ENCODE measurements at places on chromosomes 5 and 9.
A peak's percentile ranks its signal among the peaks of the same experiment; 100 is the strongest.

DNA sequence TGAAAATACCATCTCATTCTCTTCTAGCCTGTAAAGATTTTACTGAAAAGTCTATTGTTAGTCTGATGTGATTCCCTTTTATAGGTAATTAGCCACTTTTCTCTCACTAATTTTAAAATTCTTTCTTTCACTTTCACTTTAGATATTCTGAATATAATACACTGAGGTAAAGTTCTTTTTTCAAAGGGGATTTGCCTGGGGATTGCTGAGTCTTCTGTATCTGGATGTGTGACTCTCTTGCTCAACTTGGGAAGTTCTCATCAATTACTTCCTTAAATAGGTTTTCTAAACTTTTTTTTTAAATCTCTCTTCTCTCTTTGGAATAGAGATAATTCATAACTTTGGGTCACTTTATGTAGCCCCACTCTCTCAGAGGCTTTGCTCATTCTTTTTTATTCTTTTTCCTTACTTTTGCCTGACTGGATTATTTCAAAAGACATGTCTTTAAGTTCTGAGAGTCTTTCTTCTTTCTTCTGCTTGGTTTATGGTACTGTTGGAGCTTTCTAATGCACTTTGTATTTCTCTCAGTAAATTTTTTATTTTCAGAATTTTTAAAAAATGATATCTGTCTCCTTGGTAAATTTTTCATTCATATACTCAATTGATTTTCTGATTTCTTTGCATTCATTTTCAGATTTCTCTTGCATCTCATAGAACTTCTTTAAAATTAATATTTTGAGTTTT, 55.9 kb upstream of the IL12B start:
- no peak for DNase-seq

- DNase-seq, result no peak
Observed at GRCh38 chr5:81826128-81826527, 75.2 kb upstream of the SSBP2 start.

- no peak for DNase-seq
Observed at GRCh38 chr9:99885747-99886146, 20.7 kb upstream of the STX17 start.

DNA sequence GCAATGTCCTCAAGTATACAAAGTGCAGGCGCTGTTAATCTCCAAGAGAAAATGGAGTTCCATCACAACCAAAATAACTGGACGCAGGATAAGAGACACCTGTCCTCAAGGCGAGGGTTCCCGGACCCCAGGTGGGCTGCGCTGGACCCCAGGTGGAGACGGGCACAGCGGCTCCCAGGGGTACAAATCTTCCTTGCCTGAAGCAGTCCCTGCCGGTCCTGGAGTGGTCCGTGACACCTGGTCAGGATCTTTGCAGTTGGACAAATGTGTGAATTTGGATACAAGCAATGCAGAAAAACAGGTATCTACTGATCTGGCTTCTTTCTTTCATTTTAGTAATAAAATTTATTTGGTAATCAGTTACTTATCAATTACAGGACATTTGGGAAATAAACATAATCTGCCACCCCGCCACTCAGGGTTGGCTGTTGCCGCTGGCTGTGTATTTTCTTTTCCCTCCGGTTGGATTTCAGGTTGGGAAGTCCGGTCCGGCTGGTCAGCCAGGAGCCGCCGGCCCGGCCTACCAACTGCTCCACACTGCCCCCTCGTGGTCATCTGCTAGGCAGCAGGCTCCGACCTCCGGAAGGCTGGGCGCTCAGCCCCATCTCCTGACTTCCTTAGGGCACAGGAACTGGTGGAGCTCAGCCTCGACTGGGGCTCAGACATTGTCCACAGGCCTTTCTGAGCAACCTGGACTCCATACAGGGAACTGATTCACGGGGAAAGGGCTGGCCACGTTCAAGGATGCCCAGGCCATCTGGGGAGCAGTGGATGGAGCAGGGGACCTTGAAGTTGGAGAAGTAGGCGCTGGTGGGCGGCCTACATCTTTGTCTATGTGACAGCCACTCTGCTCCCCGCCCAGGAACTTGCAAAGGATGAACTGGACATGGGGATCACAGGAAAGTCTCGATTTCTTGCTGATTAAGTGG, 43.4 kb downstream of the NXNL2 start:
- peak; percentile 4 for DNase-seq

- no peak for DNase-seq
Observed at GRCh38 chr9:63859475-63860215, 1425.4 kb downstream of the FOXD4L5 start.

DNA sequence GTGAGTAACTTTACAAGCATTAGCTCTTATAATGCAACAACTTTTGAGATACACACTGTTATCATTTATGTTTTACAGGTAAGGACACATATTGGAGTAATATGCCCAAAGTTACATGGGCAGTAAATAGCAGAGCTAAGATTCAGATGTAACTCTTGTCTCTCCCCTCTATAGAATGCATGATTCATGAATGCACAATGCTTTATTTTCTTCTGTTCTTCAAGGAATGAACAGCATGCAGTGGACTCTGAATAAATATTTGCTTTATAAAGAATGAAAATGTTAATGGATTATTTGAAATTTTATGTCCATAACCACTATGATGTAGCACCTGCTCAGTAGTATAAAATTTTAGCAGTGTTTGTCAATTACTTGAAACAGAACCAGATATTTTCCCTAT, 629.5 kb downstream of the KCTD16 start:
- DNase-seq, result no peak

- no peak for DNase-seq
Observed at GRCh38 chr9:91848146-91848545, 101.9 kb downstream of the ROR2 start.

DNA sequence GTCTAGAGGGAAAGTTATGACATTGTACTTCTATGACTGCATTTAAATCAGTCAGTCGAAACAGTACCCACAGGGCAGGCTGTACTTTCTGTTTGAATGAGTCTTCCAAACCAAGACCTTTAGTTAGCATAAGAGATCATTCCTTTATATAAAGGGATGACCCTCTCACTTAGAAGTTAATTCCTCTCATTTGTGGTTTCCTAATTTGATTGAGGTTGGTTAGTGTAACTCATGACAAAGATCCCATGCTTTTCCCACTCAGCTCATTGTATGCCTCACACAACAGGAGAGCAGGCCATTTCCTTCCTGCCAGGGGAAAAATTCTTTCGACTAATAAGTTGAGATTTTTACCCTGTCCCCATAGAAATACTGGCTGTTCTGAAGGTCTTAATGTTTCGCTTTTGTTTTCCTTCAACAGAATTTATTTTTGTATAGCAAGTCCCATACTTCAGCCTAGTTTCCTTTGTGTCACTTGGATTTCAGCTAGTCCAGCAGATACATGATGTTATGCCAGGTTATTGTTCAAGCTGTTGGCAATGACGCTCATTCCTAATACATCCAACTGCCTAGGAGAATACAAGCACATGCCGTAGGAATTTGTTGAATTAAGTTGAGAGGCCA, 500.7 kb downstream of the SPATA31D1 start:
- no peak for DNase-seq

DNA sequence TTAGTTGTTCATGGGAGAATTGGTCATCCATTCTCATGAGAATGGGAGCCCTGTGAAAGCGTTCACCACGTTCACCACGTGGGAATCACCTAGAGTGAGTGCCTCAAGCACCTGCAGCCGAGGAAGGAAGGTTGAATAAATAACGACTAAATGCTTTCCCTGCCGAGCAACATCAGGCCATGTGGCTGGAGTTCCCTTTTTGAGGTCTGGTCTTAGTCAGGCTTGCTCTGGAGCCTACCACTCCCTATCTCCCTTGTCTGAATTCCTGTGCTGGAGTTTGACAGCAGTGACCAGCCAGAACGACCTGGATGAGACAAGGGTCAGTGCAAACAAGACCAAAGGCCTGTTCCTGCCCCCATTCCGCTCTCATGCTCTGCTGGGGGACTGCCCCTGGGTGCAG, 28.5 kb downstream of the KCNMB1 start:
- DNase-seq, result no peak

DNA sequence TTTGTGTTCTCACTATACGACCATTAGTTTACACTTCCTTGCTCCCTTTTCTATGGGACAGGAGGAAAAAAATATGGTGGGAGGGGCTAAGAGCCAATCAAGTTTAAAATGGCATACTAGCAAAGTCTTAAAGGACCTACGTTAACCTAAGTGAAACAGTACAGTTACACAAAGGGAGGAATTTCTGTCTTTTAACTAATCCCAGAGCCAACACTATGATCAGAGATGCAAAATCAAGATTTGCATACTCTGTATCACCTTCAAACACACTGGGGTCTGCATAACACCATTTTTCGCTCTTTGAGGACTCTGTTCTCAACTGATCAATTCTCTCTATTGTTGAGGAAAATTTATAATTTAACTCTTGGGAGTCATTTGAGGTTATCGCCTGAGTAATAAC, 49.8 kb downstream of the ALDH1A1 start:
- DNase-seq, result no peak

- no peak for DNase-seq
Observed at GRCh38 chr5:60980511-60980910, 35.5 kb downstream of the NDUFAF2 start.

- no peak for DNase-seq
Observed at GRCh38 chr9:124468061-124468740, 17.9 kb downstream of the ADGRD2 start.

GRCh38 chr5:17838469-17838868, 204.2 kb downstream of the TAF11L14 start:
- DNase-seq, result no peak
